AG09319 (cell line): ENCODE measurements at places on chromosomes 7 and 10.

GRCh38 chr7:105768898-105769507 lies 107.4 kb downstream of the ATXN7L1 start:
- DNase-seq: no peak

DNA sequence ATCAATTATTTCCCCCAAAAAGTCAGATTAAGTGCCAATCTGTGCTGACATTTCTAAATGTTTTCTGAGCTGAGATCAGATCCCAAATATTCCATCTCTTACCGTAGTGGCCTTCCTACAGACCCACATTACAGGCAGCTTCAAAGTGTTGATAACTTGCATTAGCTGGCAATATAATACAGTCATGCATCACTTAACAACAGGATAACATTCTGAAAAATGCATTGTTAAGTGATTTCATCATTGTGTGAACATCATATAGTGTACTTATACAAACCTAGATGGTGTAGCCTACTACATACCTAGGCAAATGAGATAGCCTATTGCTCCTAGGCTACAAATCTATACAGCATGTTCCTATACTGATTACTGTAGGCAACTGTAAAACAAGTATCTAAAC lies 22.4 kb downstream of the SLC25A13 start:
- DNase-seq: no peak

- DNase-seq: no peak
Measured at GRCh38 chr7:128410451-128410753, 620 bp upstream of the IMPDH1 start.

- no peak for DNase-seq
Measured at GRCh38 chr10:131162866-131163843, 148.4 kb downstream of the TCERG1L start.

DNA sequence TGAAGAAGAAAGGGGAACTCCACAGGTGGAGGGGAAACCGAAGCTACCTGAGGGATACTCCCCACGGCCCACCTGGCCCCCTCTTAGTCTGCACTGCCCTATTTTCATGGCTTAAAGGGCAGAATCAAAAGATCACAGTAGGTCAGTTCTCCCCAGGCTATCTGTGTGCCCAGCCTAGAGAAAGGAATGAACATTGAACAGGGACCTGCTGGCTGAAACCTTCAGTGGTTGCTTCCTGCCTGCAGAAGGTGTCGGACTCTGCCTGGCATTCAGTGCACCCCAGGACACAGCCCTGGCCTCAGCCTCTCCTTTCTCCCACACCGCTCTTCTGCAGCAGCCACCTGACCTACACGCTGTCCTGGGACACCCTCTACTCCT lies 74.5 kb downstream of the PRKAG2 start:
- no peak for DNase-seq

GRCh38 chr10:28604567-28605536 lies 71.9 kb downstream of the WAC start:
- no peak for DNase-seq

DNA sequence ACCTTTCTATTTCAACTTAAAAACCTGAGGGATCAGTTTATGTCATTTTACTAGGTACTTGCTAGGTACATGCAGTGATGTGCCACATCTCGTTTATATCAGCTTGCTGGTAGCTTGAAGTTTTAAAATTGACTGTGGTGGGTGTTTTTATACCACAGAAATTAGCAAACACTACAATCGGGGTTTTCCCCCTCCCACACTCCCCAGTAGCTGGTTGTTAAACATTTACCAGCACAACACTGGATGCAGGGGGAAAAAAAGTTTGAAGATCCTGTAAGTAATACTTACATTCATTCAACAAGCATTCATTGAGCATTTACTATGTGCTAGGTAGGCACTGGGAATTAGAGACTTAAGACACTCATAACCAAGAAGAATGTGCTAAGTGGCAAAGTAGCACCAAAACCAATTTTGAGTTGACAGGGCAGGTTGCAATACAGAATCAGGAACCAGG lies 32.6 kb downstream of the USP6NL start:
- no peak for DNase-seq

DNA sequence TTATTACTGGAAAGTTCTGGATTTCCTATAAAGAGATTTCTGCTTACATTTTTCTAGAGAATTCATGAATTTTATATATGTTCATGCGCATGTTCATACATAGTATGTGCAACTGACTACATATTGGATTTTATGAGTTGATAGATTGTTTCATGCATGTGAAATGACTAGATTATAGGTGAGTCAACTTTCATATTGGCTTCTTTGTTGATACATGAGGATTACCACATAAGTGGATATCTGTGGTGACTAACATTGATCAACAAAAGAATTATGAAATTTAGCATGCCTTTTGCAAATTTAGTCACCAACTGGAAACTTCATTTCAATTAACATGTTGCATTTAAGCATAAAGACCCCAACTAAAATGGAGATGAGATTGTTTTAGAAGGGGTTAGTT lies 99.0 kb downstream of the GNAT3 start:
- no peak for DNase-seq

- DNase-seq: no peak
Measured at GRCh38 chr10:129032372-129033313, 434.4 kb upstream of the MGMT start.

GRCh38 chr7:128845475-128845874 lies 15.3 kb downstream of the FLNC start:
- DNase-seq: no peak

DNA sequence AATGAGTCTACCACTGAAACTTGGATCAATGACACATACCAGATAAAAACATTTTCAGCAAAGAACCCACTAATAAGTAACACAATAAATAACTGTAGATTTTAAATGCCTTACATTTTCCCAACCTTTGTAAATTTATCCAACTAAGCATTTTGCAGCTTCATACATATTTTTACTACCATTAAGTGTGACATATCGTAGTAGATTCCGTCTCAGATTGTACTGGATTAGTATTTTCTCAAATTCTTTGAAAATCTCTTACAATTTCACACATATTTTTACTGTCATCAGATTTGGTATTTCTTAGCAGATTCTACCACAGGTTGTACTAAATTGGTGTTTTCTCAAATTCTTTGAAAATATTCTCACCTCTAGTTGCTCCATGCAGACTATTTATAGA lies 26.0 kb downstream of the CCDC71L start:
- DNase-seq: no peak

- DNase-seq: no peak
Measured at GRCh38 chr10:58555930-58556311, 43.2 kb downstream of the BICC1 start.

DNA sequence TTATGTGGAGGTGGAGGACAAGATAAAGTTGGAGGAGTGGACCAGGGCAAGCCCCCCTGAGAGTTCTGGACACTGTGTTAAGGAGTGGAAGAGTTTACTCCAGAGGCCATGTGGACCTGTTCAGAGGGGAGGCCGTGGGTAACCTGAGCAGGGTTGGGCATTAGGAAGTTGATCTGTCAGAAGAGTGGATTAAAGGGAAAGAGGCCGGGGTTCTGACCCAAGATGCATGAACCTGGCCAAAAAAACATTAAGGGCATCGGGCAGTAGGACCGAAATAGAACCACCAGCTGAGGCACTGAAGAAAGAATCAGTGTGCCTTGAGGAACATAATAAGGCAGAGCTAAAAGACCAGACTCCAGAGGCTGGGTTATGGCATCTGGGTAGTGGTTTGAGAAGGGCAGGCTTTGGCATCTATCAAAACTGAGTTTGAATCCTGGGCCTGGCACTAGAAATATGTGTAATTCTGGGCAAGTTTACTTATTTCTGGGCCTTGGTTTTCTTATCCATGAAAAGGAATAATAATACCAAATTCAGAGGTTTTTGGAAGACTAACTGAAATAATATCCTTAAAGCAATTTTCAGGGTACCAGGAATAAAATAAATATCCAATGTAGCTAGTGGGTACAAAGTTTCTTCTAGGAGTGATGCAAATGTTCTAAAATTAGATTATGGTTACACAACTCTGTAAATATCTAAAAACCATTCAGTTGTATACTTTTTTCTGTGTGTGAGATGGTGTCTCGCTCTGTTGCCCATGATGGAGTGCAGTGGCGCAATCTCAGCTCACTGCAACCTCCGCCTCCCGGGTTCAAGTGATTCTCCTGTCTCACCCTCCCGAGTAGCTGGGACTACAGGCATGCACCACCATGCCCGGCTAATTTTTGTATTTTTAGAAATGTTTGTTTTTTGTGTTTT lies 10.9 kb upstream of the FRAT1 start:
- no peak for DNase-seq

DNA sequence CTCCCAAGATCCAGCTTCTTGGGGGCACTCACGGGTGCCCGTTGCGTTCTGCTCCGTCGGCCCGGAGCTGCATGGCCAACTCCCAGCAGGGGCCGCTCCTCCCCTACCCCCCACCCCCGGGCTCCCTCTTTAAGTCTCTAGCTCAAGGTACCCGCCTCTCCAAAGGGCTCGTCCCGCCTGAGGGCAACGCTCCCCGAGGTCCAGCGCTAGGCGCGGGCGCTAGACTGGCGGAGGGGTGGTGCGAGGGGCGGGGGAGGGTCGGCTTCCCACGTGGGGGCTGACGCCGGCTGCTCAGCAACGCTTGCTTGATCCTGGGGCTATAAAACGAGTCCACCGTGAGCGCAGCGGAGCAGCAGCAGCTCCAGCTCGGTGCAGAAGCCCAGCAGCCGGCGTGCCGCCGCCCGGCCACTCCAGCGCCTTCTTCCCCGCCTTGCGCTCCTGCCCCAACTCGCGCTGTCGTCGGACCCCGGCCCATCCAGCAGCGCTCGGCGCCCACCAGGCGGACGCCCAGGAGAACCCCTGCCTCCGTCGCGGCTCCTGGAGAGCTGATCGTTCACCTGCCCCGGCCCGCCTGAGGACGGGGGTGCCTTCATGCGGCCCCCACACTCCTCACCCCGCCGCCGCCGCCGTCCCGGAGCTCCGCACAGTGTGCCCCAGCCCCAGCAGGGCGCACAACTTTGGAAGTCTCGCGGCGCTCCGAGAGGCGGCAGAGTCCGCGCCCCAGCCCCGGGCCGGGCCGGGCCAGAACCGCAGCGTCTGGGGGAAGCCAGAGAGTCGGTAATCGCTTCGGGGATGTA lies at the start of gene ADRA2A:
Gene ADRA2A (plus strand): TSS at position 348 of the 797 bp plus-strand sequence. CDS start 968 bp downstream, outside the sequence.
- no peak for DNase-seq

DNA sequence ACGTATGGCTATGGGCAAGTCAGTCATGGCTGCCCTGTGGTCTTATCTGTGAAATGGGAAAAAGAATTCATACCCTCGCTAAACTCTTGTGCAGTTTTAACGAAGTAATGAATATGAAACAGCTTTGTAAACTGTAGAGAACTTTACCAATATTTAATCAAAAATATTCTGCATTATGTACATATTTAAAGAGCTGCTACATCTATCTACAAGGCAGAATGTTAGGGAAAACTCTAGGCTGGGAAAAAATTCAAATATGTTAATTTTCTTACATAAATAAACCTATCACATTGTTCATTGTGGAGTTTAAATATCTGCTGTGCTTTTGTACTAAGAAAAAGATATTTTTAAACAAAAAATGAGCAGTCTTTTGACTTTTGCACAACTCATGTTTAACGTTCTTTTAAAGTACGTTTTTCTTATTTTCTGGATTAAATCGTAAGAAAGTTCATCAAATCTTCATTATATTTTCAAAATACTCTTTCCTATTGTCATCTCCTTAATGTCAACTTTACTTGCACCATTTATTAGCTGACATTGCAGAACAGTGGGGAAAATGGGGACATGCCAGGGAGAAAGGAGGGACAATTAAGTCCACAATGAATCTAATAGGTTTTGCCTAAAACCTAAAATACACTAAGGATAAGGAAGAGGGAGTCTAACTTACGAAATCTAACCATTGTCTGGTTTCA lies 57.5 kb downstream of the ICA1 start:
- DNase-seq: no peak

DNA sequence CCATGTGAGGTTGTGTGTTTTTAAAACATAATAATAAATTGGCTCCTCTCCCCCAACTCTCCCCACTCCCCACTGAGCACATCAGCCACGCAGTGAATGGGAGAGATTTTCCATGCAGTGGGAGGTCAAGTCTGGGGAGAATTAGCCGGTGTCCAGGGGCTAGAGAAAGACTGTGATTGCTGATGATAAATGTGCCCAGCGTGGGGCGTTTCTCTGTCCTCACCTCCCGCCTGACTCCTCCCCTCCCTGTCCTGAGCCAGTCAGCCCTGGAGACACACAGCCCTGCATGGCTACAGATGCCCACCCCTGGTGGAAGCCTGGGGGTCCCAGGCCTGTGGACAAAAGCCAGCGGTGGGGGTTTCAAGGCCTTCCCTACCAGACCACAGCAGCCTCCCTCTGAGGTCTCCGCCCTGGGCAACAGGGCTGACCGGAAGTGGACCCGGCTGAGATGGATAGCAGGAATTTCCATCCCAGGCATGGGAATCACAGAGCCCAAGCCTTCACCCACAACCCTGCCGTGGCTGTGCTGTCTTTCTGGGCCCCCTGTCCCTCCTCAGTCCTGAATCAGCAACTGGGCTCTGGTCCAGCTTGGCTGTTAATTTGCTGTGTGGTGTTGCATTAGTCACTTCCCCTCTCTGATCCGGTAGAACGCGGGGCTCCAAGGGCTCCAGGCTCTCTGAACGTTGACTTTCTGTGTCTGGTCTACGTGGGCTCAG lies 46.8 kb upstream of the SLC29A3 start:
- DNase-seq: no peak

DNA sequence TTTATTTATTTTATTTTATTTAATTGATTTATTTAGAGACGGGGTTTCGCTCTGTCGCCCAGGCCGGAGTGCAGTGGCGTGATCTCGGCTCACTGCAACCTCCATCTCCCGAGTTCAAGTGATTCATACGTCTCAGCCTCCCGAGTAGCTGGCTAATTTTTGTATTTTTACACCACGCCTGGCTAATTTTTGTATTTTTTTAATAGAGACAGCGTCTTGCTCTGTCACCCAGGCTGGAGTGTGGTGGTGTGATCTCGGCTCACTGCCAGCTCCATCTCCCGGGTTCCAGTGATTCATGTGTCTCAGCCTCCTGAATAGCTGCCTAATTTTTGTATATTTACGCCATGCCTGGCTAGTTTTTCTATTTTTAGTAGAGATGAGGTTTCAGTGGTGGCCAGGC lies 34.2 kb downstream of the AP5Z1 start:
- DNase-seq: no peak

GRCh38 chr7:40500219-40500618 lies 365.4 kb downstream of the SUGCT start:
- no peak for DNase-seq

GRCh38 chr10:132845780-132846595 lies 60.0 kb upstream of the NKX6-2 start:
- DNase-seq: no peak

GRCh38 chr7:157792241-157793086 lies 455.7 kb downstream of the DNAJB6 start:
- DNase-seq: no peak

GRCh38 chr10:86392723-86393094 lies 26.1 kb upstream of the GRID1 start:
- DNase-seq: no peak

- DNase-seq: no peak
Measured at GRCh38 chr10:33015761-33016547, 57.9 kb upstream of the ITGB1 start.

- no peak for DNase-seq
Measured at GRCh38 chr7:100896732-100897608, 1.3 kb upstream of the ACHE start.

- peak; percentile 40 for DNase-seq
Measured at GRCh38 chr7:2873686-2874551, 29.8 kb upstream of the GNA12 start.

- no peak for DNase-seq
Measured at GRCh38 chr7:102321351-102322201, 34.7 kb downstream of the SPDYE6 start.

GRCh38 chr7:124777268-124777667 lies 11.7 kb upstream of the GPR37 start:
- no peak for DNase-seq

- DNase-seq: no peak
Measured at GRCh38 chr7:129252128-129252527, 27.3 kb downstream of the AHCYL2 start.
